ENCODE measurements at places on chromosomes 1 and 21. TPM values are rescaled to one million over a fixed set of nuclear protein-coding genes. Genes with fewer than 3 reads are reported as not detected.

DNA sequence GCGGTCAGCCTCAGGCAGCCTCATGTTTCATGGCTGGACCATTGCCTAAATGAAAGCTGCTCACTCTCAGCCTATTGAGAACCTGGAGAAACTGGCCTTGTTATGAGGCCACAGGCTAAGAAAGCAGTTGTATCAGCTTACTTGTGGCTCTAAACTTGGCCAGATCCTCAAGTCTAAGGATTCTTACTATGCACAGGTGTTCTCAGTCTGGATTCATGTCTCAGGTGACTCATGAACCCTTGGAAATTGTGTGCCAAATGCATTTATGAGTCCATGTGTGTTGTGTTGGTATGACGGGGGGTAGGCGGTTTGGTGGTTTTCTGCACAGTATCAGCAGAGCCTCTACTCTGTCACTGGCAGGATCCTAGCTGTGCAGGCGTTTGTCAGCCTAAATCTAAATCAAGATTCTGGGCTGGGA is 90.4 kb downstream of the ROR1 start:
- no peaks in the 10 kb centered on the region for H3K36me3 ChIP-seq
- DNase-seq: no peak
- no peak overlapping the region for H3K4me3 ChIP-seq
- H3K27me3 ChIP-seq: no peaks in the 10 kb centered on the region
- no peak overlapping the region for H3K27ac ChIP-seq

- peaks cover 21% of the 10 kb centered on the region for H3K36me3 ChIP-seq
- H3K27me3 ChIP-seq: no peaks in the 10 kb centered on the region
- no peaks in the 10 kb centered on the region for H3K4me1 ChIP-seq
Measured at GRCh38 chr1:212902054-212902453, 44.0 kb downstream of the FLVCR1 start.

DNA sequence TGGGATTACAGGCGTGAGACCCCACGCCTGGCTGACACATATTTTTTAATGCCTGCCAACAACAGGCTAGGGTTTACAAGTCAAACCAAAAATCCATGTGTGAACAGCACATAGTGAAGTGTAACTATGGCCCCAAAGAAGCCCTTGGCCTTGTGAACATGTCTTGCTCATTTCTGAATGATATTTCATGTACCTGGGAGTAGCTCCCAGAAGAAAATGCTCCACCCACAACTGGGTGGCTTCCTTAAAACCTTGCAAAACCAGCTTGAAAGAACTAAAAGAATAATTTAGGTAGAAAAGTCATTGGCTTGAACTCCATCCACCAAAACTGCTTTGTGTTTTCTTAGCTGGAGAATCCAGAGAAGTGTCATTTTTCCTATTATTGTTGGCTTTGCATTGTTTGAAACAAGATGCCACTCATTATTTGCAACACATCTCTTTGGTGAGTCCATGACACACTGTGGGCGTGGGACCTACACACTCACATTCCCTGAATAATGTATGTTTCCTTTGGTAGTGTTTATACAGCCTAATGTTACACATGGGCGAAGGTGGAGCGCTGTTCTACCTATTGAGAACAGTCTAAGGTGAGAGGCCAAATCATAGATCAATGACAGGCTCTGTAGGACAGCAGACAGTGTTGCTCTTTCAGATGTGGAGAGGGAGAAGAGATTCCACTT is 28.5 kb upstream of the SDE2 start:
- H3K27ac ChIP-seq: no peak overlapping the region
- H3K4me3 ChIP-seq: no peak overlapping the region
- peaks cover 17% of the 10 kb centered on the region for H3K4me1 ChIP-seq
- no peaks in the 10 kb centered on the region for H3K36me3 ChIP-seq

MSH4 gene
- 0.16 TPM for total RNA-seq

ADORA1 gene
- total RNA-seq: not detected

CYP4A11 gene
- total RNA-seq: not detected

SPATA46 gene
- total RNA-seq: not detected

CD1B gene
- total RNA-seq: not detected

PLCH2 gene
- total RNA-seq: 0.16 TPM

All from K562 (cell line).